ENCODE measurements at places on chromosomes 7 and 10. TPM values are rescaled to one million over a fixed set of nuclear protein-coding genes. Genes with fewer than 3 reads are reported as not detected.

DNA sequence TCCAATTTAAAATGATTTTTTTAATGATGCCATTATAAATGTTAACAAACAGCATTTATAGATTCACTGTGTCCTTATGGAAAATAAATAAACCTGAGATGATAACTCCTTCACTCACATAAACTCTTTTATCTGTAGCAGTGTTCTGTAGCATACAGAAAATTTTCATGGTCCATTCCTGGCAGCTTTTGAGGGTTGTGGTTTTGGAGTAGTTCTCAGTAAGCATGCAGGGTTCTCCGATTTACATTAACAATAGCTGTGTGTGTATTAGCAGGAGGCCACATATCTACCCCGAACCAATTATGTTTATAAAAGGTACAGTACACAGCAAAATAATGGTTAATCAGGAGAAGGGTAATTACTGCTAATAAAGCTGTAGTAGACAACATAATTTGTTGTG lies 162.7 kb downstream of the CDCA7L start:
- DNase-seq = no peak

GRCh38 chr7:152052771-152053170 lies 27.3 kb downstream of the GALNT11 start:
- no peak for DNase-seq

DNA sequence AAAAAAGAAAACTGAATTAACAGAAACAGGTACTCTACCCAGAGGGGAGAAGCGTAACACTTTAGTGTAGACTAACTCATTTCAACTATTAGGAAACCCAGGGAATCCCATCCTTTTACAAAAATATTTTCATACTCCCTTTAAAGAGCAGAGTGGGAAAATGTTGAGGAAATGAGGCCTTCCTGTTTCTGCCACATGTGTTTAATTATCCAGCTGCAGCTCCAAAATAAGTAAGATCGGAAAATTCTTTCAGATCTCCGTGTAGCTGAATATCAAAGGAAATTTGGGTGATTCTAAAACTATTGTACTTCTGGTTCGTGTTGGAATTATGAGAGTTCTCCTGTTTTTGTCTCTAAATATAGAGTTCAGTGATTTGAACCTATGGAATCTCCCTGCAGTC lies 58.0 kb upstream of the CAV2 start:
- DNase-seq = no peak

DNA sequence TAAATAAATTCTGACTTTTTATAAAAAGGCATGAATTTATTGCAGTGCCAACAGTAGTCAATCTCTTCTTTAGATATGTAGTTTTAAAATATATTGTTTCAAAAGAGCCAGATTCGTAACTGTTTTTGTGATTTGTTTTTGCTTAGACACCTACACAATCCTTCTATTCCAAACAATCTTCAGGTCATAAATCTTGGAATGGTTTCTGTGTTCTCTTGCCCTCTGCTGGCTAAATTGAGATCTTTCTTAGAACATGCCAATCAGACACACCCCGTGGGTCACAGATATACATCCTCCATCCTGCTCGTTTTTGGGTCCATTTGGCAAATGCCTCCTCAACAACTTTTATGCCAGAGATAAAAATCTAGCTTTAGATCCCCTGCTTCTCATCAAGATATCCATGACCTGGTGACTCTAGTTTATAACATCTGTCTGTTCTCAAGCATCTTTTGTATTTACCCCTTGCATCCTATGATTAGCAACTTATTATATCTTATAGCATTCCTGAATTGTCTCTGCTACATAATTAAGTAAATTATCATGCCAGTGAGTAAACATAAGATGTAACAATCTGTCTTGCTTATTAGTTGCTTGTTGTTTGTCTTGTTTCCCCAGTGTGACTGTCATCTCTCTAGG lies 35.3 kb upstream of the IFRD1 start:
- DNase-seq = peak; percentile 34

The TUBAL3 gene
- total RNA-seq = 0.11 TPM

GRCh38 chr7:70505886-70506285 lies 626.1 kb upstream of the GALNT17 start:
- no peak for DNase-seq

DNA sequence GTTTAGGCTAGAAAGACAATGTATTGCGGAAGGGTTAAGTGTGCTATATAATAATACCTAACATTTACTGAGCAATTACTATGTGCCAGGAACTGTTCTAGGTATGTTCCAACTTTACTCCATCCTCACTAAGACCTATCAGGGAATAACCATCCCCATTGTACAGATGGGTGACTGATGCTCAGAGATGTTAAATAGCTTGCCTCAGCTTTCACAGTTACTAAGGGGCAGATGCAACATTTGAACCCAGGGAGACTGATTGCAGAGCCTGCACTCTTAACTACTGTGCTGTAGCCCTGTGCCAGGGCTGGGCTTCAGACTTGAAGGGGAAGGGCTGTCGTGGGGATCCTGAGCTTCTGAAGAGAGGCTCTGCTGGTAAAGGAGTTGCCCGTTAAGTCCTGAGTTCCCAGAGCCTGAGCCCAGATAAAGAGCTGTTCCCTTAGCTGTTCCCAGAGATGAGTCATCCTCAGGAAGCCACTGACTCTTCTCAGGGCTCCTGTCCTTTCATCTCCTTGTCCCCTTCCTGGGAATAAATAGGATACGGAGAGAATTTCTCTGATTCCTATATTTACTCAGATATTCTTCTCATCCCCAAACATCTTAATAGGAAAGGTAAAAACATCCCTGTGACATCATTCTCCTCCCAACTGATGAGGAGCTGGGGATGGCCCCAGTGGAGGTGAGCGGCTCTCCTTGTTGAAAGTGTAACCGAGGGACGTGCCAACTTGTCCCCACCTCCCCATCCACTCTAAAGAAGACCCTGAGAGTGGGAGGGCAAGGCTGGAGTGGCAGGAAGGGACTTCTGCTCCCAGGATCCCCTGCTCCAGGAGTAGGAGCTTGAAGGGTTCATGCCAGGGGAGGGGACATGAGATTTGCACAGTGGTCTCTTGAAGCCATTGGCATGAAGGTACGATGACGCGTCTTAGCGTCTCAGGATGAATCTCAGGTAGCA lies 28.0 kb upstream of the HABP2 start:
- no peak for DNase-seq

- DNase-seq = no peak
Measured at GRCh38 chr7:7524121-7524520, 11.6 kb downstream of the COL28A1 start.

- DNase-seq = no peak
Measured at GRCh38 chr10:35910234-35910633, 268.1 kb upstream of the FZD8 start.

- DNase-seq = peak; percentile 48
Measured at GRCh38 chr7:141201145-141201885, 127.5 kb downstream of the TMEM178B start.

DNA sequence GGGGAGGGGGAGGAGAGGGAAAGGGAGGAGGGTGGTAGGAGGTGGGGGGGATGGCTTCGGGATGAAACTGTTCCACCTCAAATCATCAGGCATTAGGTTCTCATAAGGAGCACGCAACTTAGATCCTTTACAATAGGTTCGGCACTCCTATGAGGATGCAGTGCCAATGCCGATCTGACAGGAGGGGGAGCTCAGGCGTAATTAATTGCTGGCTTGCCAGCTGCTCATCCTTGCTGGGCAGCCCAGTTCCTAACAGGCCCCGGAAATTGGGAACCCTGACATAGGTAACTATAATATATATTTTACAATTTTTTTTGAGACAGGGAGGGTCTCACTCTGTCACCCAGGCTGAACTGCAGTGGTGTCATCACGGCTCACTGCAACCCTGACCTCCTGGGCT lies 118.8 kb upstream of the SFMBT2 start:
- DNase-seq = peak; percentile 59

The ATOH7 gene
- 0.15 TPM for total RNA-seq

- no peak for DNase-seq
Measured at GRCh38 chr10:97517778-97518300, 19.1 kb downstream of the UBTD1 start.

The HOXA13 gene
- not detected for total RNA-seq

GRCh38 chr7:73881352-73882046 lies 20.5 kb downstream of the TMEM270 start:
- no peak for DNase-seq

- DNase-seq = no peak
Measured at GRCh38 chr10:116430288-116430687, 2.6 kb downstream of the PNLIPRP3 start.

All from H7 (cell line).